ENCODE measurements at places on chromosomes 2 and 18. TPM values are rescaled to one million over a fixed set of nuclear protein-coding genes. Genes with fewer than 3 reads are reported as not detected.

Gene PLCD4
- 0.51 TPM for total RNA-seq

Gene SLC35G4
- total RNA-seq = not detected

Gene UGT1A5
- not detected for total RNA-seq

Gene NEURL3
- total RNA-seq = not detected

Gene IL1RL1
- total RNA-seq = not detected

Gene FAM110C
- total RNA-seq = not detected

GRCh38 chr2:32532341-32532740, 95.5 kb upstream of the TTC27 start:
- H3K4me1 ChIP-seq = no peaks in the 10 kb centered on the region
- peaks cover 37% of the 10 kb centered on the region for H3K36me3 ChIP-seq
- H3K27ac ChIP-seq = no peak overlapping the region
- H3K27me3 ChIP-seq = no peaks in the 10 kb centered on the region

GRCh38 chr2:68845043-68845442, 26.2 kb downstream of the BMP10 start:
- H3K4me3 ChIP-seq = no peak overlapping the region
- H3K27me3 ChIP-seq = peaks cover 51% of the 10 kb centered on the region
- H3K27ac ChIP-seq = no peak overlapping the region
- H3K36me3 ChIP-seq = no peaks in the 10 kb centered on the region
- H3K4me1 ChIP-seq = no peaks in the 10 kb centered on the region

DNA sequence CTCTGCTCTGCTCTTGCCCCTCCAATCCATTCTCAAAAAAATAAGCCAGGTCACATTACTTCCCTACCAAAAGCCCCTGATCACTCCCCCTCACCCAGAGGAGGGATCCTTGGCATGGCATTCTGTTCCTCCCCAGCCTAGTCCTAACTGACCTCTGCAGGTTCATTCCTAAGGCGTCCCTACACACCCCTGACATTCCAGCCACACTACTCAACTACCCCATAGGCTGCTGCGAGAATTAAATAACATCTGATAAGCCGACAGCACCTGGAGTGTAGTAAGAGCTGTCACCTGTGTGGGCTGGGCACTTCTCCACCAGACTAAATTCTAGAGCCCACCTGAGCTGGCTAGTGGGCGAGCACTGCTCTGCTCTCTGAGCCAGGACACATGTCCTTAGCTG, 44.7 kb upstream of the SLC1A4 start:
- no peak for DNase-seq
- no peak overlapping the region for H3K4me3 ChIP-seq
- no peaks in the 10 kb centered on the region for H3K36me3 ChIP-seq
- H3K27me3 ChIP-seq = no peaks in the 10 kb centered on the region
- no peak overlapping the region for H3K27ac ChIP-seq

- H3K27me3 ChIP-seq = no peaks in the 10 kb centered on the region
- peak; percentile 7 for DNase-seq
- no peaks in the 10 kb centered on the region for H3K4me1 ChIP-seq
- no peaks in the 10 kb centered on the region for H3K36me3 ChIP-seq
- H3K4me3 ChIP-seq = no peak overlapping the region
Measured at GRCh38 chr2:126858013-126858412, 40.7 kb upstream of the TEX51 start.

DNA sequence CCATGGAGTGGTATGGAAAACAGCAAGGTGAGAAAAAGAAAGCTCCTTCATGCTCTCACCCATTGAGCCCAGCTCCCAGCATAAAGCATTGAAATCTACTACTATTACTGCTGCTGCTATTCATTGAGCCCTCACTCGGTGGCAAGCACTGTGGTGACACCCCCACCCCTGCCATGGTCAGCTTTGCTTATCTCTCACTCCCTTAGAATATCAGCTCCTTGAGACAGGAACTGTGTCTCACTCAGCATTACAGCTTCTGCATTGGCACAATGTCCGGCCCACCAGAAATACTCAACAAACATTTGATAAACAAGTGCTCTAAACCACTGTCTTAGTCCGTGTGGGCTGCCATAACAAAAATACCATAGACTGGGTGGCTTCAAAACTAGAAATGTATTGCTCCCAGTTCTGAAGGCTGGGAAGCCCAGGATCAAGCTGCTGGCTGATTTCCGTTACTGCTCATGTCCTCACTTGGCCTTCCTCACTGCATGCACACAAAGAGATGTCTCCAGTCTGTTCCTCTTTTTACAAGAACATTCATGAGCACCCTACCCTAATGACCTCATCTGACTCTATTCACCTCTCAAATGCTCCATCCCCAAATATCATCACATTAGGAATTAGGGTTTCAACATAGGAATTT, 116.3 kb downstream of the ZBTB7C start:
- H3K27ac ChIP-seq = no peak overlapping the region
- no peak for DNase-seq
- no peaks in the 10 kb centered on the region for H3K27me3 ChIP-seq
- no peaks in the 10 kb centered on the region for H3K4me1 ChIP-seq

DNA sequence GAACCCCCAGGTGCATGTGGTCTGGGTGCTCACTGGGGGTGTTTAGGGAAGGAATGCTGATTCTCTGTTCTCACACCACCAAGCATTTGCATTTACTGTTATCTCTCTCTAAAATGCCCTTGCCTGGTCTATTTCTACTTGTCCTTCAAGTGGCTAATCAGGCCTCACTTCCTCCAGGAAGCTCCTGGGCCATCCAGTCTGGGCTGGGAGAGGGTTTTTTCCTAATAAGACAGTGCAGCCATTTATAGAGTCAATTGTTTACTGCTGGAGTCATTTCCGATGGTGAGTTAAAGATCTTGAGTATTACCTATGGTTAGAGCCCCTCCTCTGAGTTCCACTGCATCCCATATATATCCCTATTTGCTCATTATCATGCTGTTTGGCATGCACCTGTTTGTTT, 25.2 kb upstream of the ITGA6 start:
- no peak for DNase-seq
- no peaks in the 10 kb centered on the region for H3K36me3 ChIP-seq
- H3K27me3 ChIP-seq = no peaks in the 10 kb centered on the region

DNA sequence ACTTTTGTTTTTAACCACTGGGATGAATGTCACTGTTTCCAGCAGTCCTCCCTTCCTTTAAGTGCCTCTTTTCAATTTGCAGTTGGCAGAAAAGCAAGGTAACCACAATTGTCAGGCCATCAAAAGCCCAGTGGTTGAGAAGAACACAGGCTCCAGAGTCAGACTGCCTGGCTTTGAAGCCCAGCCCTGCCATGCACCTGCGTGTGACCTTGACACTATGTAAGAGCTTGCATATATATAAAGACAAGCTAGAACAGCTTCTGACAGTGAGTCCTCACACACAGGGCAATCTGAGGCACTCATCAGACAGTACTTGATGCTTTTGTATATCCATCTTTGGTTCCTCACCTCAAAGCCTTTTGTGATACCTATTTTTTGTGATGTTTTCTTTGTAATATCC, 11.0 kb downstream of the CCBE1 start:
- no peak overlapping the region for H3K27ac ChIP-seq
- H3K4me3 ChIP-seq = no peak overlapping the region

DNA sequence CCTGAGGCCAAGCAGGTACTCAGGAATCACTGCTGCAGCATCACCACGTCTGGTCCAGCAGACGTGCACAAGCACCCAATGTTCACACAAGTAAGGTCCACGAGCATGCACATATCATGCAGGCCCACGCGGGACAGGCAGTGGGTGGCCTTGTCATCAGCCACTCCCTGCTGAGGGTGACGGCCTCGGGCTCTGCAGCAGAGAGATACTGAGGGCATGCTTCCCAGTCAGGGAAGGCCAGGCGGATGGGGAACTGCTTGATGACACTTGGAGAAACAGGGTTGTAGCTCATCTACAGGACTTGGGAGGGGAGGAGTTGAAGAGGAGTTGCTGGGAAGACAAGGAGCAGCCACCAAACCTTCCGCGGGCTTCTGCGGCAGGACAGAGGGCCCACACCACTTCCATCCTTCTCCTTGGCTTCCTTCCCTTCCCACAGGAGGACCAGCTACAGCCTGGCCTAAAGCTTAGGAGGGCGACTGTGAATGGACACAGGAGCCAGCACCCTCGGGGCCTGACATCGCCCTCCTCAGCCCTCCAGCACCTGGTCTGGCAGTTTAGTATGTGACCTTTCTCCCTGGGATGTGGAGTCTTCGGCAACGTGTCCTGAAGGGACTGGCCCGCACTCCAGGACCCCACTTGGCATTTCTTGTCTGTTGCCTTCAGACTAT, 15.2 kb downstream of the MFSD2B start:
- H3K27me3 ChIP-seq = no peaks in the 10 kb centered on the region

- H3K27me3 ChIP-seq = no peaks in the 10 kb centered on the region
- 0 out of 2 replicates have a peak, but pooled peaks cover 7% of the 10 kb centered on the region for H3K4me1 ChIP-seq
- DNase-seq = no peak
- no peak overlapping the region for H3K4me3 ChIP-seq
- no peak overlapping the region for H3K27ac ChIP-seq
Measured at GRCh38 chr2:98842136-98842535, 93.9 kb downstream of the CRACDL start.

- H3K27me3 ChIP-seq = peaks cover 23% of the 10 kb centered on the region
- no peak overlapping the region for H3K4me3 ChIP-seq
- H3K4me1 ChIP-seq = 0 out of 2 replicates have a peak, but pooled peaks cover 6% of the 10 kb centered on the region
- DNase-seq = peak; percentile 89
- H3K36me3 ChIP-seq = no peaks in the 10 kb centered on the region
Measured at GRCh38 chr2:6946722-6947121, 29.5 kb downstream of the RNF144A start.

- peaks cover 13% of the 10 kb centered on the region for H3K27me3 ChIP-seq
- no peak overlapping the region for H3K4me3 ChIP-seq
- DNase-seq = no peak
- no peaks in the 10 kb centered on the region for H3K36me3 ChIP-seq
- no peak overlapping the region for H3K27ac ChIP-seq
- no peaks in the 10 kb centered on the region for H3K4me1 ChIP-seq
Measured at GRCh38 chr18:79643054-79643984, 36.3 kb upstream of the CTDP1 start.

DNA sequence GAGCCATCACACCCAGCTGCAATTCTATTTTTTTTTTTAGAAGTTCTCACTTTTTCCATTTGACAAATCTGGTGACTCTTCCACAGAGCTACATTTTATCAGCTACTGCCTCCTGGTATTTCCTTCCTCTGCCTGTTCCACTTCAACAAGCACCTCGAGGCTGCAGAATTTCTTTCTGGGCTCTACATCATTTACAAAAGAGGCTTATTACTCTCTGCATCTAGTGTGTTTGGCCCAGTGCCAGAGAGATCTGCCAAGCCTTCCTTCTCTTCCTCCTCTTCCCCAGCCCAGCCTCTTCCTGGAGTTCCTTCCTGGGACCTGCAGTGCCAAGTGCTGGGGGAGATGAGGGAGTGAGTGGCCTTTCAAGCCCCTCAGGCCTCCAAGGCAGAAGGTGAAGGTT, 119.6 kb upstream of the ITGA6 start:
- no peak overlapping the region for H3K4me3 ChIP-seq
- no peaks in the 10 kb centered on the region for H3K27me3 ChIP-seq
- DNase-seq = peak; percentile 13
- no peak overlapping the region for H3K27ac ChIP-seq
- no peaks in the 10 kb centered on the region for H3K4me1 ChIP-seq

GRCh38 chr2:27099334-27099955, 12.9 kb downstream of the KHK start:
- 0 out of 2 replicates have a peak, but pooled peaks cover 4% of the 10 kb centered on the region for H3K27me3 ChIP-seq
- no peaks in the 10 kb centered on the region for H3K36me3 ChIP-seq
- no peaks in the 10 kb centered on the region for H3K4me1 ChIP-seq
- H3K27ac ChIP-seq = no peak overlapping the region
- DNase-seq = no peak

DNA sequence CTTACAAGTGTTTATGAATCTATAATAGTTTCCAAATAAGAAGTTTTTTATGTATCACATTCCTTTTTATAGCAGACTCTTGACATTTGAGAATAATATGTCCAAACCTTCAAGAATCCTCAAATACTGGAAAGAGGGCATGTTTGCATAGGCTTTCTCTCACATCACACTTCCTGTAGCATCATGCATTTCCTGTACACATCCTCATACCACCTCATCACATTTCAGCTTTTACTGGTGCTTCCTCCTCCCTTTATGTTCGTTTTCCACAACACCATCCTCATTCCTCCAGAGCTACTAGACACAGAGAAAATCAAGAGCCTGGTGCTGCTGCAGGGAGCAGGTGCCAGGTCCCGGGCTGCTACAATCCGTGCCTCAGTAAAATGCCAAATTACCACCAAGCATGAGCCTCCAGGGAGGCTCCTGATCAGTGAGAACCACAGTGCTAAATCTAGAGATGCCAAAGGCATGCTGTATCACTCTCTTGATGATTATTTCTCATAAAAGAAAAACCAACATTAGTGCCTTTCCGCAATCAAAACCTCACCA, 137.7 kb upstream of the CYP1B1 start:
- no peaks in the 10 kb centered on the region for H3K27me3 ChIP-seq
- H3K36me3 ChIP-seq = no peaks in the 10 kb centered on the region
- no peak overlapping the region for H3K27ac ChIP-seq
- H3K4me1 ChIP-seq = peaks cover 15% of the 10 kb centered on the region
- DNase-seq = no peak

- H3K27ac ChIP-seq = no peak overlapping the region
- no peaks in the 10 kb centered on the region for H3K27me3 ChIP-seq
- DNase-seq = no peak
- no peaks in the 10 kb centered on the region for H3K36me3 ChIP-seq
- H3K4me1 ChIP-seq = no peaks in the 10 kb centered on the region
- H3K4me3 ChIP-seq = no peak overlapping the region
Measured at GRCh38 chr2:25582077-25582830, 91.1 kb downstream of the DTNB start.
